A673 (cell line): ENCODE measurements at places on chromosomes 2 and 18.

- no peak for DNase-seq
Measured at GRCh38 chr2:102042196-102043081, 50.7 kb downstream of the IL1R2 start.

GRCh38 chr2:6946722-6947121 lies 29.5 kb downstream of the RNF144A start:
- DNase-seq: no peak

- DNase-seq: no peak
Measured at GRCh38 chr2:63346411-63346810, 241.9 kb downstream of the WDPCP start.

DNA sequence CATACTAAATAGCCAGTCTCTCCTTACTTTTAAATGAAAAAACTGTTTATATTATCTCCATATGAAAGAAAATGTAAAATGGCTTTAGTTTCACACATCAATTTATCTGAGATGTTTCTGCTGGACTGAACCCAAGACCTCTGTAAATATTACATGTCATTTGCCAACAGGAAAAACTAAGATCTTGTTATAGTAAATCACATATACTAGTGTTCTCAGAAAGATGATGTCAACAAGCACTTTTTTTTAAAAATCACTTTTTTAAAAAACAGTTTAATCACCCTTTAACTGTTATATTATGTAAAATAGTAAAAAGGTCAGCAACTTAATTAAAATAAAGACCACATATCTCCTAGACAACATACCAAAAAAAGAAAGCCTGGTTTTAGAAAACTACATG lies 46.3 kb downstream of the PTPN2 start:
- no peak for DNase-seq

GRCh38 chr18:57913686-57914085 lies 110.6 kb upstream of the ATP8B1 start:
- DNase-seq: no peak

GRCh38 chr2:121240436-121240835 lies 44.6 kb downstream of the TFCP2L1 start:
- DNase-seq: no peak

- DNase-seq: no peak
Measured at GRCh38 chr2:218882866-218883366, 2.3 kb downstream of the WNT10A start.

DNA sequence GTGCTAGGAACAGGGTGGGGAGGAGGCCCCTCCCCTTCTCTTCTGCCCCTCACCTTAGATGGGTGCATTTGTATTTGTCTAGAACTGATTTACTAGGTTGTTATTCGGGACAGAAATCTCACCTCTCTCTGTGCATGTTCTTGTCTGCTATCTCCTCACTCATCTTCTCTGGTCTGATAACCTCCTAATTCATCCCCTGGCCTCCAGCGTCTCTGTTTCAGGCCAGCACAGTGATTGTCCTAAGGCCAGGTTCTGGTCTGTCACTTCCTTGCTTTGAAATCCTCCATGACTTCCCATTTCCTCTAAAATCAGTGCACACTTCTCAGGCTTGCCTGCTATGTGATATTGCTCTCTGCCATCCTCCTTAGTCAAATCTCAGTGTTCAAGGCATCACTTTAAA lies 58.4 kb downstream of the CELF4 start:
- no peak for DNase-seq

DNA sequence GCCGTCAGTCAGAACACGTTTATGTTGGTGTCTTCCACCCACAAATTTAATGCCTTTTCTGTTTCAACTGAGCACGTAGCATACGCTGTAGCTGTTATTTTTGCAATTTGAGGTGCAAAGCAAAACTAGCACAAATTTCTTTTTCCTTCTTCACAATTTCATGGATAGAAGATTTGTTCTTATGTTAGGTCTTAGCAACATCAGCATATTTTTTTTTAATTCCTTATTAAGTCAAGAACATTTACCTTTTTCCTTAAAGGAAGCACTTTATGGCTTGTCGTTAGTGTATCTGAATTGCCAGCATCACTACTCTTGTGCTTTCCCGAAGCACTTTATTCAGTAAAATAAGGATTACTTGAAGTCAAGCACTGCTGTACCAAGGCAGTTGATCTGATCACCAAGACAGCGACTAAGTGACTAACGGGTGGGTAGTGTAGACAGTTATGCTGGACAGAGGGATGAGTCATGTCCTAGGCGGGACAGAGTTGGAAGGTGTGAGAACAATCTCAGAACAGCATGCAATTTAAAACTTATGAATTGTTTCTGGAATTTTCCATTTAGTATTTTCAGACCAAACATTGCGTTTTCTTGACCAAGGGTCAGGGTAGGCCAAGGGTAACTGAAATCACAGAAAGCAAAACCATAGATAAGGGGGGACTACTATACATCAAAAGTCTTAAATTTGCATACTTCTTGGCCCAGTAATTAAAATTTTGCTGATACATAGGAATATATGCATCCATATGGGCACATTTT lies 13.3 kb downstream of the BABAM2 start:
- DNase-seq: no peak

GRCh38 chr18:11407940-11408339 lies 201.5 kb upstream of the SLC35G4 start:
- no peak for DNase-seq

DNA sequence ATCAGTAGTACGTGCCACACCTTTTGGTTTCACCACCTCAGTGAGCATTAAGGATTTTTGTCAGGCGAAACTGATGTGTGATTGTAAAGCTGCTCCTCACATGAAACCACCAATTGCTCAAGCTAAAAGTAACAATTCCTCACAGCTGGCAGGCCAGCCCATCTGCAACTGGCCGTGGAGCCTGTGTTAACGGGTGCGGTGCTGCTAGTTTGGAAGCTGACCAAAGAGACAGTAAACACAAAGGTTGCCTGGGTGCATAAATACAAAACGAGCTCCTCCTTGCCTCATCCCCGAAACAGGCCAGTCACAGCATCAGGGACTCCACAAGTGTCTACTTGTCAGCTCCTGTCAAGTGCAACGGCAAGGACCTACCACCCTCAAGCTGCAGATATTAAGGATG lies 32.0 kb downstream of the LGALSL start:
- DNase-seq: no peak

- DNase-seq: no peak
Measured at GRCh38 chr2:150971910-150972309, 289.8 kb downstream of the RBM43 start.

DNA sequence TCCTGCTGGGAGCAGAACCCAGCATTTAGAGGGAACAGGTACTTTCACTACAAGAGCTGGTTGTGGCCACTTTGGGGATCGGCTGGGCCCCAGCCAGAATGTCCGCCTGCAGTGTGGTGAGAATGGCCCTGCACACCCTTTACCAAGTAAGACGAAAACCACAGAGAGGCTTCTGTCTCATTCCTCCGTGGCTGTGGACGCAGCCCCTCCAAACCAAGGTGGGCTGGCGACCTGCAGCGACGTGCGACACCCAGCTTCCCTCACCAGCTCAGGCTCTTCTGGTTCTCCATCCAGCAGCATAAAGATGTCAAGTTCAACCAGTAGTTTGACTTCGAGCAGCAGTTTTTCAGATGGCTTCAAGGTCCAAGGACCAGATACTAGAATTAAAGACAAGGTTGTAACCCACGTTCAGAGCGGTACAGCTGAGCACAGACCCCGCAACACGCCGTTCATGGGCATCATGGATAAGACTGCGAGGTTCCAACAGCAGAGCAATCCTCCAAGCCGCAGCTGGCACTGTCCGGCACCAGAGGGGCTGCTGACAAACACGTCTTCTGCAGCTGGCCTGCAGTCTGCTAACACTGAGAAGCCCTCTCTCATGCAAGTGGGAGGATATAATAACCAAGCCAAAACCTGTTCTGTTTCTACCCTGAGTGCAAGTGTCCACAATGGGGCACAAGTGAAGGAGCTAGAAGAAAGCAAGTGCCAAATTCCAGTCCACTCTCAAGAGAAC lies 56.2 kb downstream of the WDSUB1 start:
- no peak for DNase-seq

DNA sequence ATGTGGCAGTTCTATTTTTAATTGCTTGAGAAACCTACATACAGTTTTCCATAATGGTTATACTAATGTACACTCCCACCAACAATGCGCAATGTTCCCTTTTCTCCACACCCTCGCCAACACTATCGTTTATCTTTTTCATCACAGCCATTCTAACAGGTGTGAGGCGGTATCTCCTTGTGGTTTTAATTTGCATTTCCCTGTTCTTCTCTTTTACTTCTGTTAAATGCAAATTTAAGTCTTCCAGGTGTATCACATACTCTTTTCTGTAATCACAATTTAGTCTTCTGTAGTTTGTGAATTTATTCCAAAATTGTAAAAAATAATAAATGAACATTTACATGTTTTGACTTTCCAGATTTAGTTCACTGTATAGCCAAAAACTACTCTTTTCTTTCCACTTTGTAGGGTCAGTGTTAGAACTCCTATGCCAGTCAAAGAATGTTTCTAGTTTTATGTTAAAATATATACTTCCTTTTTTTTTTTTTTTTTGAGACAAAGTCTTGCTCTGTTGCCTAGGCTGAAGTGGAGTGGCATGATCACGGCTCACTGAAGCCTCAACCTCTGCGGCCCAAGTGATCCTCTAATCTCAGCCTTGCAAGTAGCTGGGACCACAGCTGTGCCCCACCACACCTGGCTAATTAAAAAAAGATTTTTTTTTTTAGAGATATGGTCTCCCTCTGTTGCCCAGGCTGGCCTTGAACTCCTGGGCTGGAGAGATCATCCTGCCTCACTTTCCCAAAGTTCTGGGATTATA lies 15.4 kb upstream of the ACYP2 start:
- no peak for DNase-seq

DNA sequence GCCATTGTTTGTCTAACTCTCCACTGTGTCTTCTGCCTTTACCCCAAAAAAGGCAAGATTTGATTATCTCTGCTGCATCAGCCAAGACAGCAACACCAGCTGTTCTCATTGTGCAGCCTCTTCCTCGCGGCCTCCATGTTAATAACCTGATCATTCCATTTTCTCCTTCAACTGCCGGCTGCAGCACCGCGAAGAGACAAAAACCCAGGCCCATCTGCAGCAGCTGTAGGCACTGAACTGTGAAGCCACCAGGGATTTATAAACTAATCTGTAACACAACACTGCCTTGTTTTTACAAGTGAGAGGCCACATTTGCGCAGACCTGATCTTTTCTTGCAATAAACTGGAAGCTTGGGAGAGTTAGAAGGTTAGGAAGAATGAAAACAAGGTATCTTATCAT lies 147.8 kb downstream of the SATB2 start:
- peak; percentile 70 for DNase-seq

- DNase-seq: peak; percentile 66
Measured at GRCh38 chr2:213232649-213233437, 51.4 kb upstream of the SPAG16 start.

- DNase-seq: no peak
Measured at GRCh38 chr2:17583166-17583565, 42.7 kb downstream of the VSNL1 start.

DNA sequence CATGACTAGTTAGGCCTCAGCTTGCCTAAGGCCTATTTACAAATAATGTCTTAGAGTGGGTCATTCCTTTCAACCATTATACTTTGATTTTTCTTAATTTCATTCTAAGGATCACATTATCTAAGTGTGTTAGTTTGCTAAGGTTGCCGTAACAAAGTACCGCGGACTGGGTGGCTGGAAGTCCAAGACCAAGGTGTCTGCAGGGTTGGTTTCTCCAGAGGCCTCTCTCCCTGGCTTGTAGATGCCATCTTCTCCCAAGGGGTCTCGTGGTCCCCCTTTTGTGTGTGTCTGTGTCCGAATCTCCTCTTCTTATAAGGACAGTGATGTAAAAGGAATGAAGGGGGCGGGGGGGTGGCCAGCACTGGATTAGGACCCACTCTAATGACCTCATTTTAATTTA lies 18.4 kb upstream of the ITM2C start:
- DNase-seq: no peak

GRCh38 chr2:147320146-147320545 lies 524.7 kb upstream of the ACVR2A start:
- no peak for DNase-seq

DNA sequence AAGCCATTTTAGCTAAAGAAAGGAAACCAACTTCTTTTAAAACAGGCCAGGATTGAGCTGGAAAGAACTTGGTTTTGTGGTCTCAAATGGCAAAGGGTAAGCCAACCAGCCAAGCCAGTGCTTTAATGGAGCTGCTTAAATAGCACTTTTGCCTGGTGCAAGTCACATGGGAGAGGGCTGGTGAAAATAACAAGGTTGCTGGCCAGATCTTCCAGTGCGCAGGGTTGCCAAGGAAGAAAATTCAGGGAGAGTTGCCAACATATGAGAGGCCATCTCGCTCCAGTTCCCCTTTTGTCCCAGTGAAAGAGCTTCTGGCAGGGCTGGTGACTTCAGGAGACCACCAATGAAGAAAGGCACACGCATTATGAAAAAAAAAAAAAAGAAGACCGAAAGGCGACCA lies 57.3 kb downstream of the IRS1 start:
- no peak for DNase-seq

- peak; percentile 35 for DNase-seq
Measured at GRCh38 chr18:67875944-67876343, 359.4 kb upstream of the DSEL start.

GRCh38 chr2:216694082-216694825 lies 1.1 kb downstream of the IGFBP5 start:
- DNase-seq: peak; percentile 84

GRCh38 chr2:33810046-33810835 lies 211.1 kb upstream of the FAM98A start:
- DNase-seq: no peak

GRCh38 chr2:40457837-40458236 lies 5.9 kb upstream of the SLC8A1 start:
- DNase-seq: no peak

DNA sequence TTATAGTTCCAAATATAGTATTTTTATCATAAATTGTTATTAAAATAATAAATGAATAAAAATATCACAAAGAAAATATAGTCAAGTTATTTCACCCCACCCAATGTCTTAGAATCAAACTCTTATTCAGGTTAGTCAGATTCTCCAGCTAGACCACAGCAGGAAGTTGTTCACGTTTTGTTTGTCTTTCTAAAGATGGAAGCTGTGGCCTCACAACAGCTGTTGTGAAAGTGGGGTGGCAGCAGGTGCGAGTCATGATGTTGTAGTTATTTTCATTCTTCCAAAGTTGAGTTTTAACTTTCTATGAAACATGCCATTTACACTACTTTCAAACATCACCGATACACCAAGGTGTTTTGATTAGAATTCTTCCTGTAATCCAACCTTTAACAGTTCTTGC lies 272.9 kb downstream of the SLC8A1 start:
- DNase-seq: no peak

DNA sequence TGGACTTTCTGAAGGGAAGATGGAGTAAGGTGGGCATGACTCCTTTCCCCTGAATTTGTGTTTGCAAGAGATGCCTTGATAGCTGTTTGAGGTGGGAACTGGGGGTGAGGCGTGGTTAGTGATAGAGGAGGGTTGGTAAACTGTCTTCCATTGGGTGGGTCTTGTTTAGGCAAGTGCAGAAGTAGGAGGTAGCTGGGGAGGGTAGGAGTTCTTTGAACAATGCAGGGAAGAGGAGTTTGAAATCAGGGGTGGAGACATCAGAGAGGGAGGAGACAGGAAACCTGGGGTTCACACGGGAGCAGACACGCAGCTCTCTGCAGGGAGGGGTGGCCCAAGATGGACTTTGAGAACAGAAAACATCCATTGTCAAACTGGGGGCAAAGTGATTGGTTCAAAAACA lies 267.1 kb downstream of the TSN start:
- no peak for DNase-seq

GRCh38 chr2:21599417-21599816 lies 475.6 kb downstream of the TDRD15 start:
- DNase-seq: no peak
